ENCODE measurements at places on chromosomes 4 and X.

- DNase-seq, result no peak
Observed at GRCh38 chrX:29257521-29257920, 670.3 kb downstream of the IL1RAPL1 start.

DNA sequence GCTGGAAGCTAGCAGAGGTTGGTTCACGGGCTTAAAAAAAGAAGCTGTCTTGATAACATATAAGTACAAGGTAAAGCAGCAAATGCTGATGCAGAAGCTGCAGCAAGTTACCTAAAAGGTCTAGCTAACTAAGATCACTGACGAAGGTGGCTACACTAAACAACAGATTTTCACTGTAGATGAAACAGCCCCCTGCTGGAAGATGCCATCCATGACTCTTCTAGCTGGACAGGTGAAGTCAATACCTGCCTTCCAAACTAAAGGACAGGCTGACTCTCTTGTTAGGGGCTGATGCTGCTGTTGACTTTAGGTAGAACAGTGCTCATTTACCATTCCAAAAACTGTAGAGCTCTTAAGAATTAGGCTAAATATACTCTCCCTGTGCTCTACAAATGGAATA is 99.5 kb downstream of the FBXW7 start:
- no peak for DNase-seq

GRCh38 chrX:67207912-67208311 is 335.9 kb upstream of the AR start:
- no peak for DNase-seq

- no peak for DNase-seq
Observed at GRCh38 chrX:77433001-77433400, 14.2 kb upstream of the FGF16 start.

DNA sequence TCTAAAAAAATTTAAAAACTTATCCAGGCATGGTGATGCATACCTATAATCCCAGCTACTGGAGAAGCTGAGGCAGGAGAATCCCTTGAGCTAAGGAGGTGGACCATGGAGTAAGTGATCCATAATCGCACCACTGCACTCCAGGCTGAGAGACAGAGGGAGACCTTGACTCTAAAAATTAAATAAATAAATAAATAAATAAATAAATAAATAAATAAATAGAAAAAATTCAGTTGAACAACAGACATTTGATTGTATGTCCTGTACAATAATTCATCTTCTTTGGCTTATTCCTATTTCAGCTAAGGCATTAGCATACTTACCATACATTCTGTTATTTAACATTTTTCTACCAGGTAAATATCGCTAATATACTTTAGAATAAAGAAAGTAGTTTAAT is 726.1 kb upstream of the GALNTL6 start:
- DNase-seq, result no peak

- no peak for DNase-seq
Observed at GRCh38 chrX:30965767-30966166, 76.7 kb upstream of the TAB3 start.

- DNase-seq, result no peak
Observed at GRCh38 chrX:153865321-153865580, 20.7 kb downstream of the L1CAM start.

GRCh38 chrX:10582215-10582733 is 38.1 kb downstream of the MID1 start:
- no peak for DNase-seq

DNA sequence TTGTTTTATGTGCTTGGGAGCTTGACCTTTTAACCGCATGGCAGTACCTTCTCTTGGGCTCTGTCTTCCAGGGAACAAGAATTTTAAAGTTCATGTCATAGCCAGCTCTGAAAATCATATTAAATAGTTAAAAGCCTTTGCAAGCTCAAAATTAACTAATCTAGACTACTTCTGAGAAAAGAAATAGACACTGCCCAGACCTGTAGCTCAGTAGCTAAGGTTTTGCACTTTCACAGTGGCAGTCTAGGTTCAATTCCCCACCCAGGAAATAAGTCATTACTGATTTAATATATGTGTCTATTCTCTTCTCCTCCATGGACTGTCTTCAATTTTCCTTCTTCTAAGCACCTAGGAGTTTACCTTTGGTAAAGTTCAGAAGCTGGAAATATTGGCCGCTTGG is 27.4 kb downstream of the HSD17B11 start:
- no peak for DNase-seq

GRCh38 chr4:23818097-23818885 is 71.6 kb downstream of the PPARGC1A start:
- no peak for DNase-seq

DNA sequence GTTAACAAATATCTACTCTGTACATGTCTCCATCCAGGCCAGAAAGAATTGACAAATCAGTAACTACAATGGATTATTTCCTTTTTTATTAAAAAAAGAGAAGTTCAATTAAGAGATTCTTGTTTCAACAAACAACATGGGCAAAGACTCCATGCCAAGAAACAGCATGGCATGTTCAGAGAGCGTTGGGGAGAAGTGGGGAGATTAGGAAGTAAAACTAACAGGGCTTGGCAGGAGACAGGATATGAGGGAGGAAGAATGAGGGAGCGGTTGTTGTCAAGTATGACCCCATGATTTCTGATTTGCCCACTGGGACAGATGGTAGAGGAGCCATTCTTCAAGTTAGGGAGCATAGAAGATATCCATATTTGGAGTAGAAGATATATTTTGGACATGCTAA is 128.4 kb downstream of the RNF150 start:
- no peak for DNase-seq

DNA sequence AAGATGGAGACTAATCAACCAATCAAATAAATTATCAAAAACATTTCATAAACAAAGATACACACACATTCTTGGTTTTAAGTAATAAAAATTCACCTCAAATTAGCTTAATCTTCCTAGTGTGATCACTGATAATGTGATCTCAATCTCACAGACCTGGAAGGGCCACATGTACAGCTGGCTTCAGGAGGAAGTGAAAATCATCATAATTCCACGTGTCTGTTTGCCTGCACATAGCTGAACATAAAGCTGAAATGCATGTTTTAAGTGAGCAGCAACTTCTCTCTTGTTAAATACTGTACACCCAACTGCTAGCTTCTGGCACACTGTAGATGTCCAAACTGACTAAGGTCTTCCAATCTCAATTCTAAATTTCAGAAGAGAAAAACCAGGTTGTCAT is 53.8 kb downstream of the ARHGAP6 start:
- DNase-seq, result no peak

DNA sequence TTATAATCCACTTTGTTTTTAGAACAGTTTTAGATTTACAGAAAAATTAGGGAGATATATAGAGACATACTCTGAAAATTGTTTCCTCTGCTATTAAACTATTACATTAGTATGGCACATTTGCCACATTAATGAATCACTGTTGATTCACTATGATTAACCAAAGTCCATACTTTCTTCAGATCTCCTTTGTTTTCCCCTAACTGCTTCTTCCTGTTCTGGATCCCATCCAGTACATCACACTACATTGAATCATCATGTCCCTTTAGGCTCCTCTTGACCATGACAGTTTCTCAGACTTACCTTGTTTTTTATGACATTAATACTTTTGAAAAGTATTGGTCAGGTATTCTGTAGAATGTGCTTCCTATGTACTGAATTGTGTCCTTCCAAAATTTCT is 109.2 kb upstream of the EDNRA start:
- no peak for DNase-seq

GRCh38 chr4:62475596-62475995 is 1275.5 kb downstream of the ADGRL3 start:
- DNase-seq, result no peak

DNA sequence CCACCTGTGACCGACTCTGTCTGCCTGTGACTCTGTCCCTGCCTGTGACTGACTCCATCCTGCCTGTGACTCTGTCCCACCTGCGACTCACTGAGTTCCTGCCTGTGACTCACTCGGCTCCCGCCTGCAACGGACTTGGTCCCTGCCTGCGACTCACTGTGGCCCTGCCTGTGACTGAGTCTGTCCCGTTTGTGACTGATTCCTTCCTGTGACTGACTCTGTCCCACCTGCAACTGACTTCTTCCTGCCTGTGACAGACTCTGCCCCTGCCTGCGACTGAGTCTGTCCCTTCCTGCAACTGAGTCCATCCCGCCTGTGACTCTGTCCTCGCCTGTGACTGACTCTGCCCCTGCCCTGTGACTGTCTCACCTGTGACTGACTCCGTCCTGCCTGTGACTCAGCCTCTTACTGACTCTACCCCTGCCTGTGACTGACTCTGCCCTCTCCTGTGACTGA is 9.6 kb upstream of the UVSSA start:
- peak; percentile 28 for DNase-seq

- no peak for DNase-seq
Observed at GRCh38 chr4:190019023-190019858, 7.8 kb downstream of the FRG2 start.

DNA sequence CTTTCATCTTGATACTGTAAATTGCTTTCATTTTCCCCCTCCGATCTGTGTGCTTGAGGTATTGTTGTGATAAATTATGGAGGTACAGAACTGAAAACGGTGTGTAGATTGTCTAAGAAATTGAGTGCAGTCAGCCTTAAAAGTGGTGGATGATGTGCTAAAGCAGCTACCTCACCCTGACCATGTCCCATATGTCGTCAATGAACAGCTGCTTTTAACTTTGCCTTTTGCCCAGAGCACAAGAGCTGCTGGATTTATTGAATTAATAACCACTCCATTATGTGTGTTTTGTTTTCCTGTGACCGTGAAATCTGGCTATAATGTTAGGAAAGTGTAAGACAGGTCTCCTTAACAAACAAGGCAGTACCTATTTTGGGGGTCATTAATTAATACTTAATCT is 581.9 kb upstream of the PITX2 start:
- DNase-seq, result no peak

GRCh38 chr4:7330031-7330596 is 104.6 kb downstream of the PSAPL1 start:
- no peak for DNase-seq

- no peak for DNase-seq
Observed at GRCh38 chr4:138487670-138488069, 245.5 kb upstream of the SLC7A11 start.

GRCh38 chr4:187726485-187726884 is 269.1 kb upstream of the ZFP42 start:
- DNase-seq, result no peak

- no peak for DNase-seq
Observed at GRCh38 chr4:20805716-20806115, 105.5 kb downstream of the PACRGL start.

DNA sequence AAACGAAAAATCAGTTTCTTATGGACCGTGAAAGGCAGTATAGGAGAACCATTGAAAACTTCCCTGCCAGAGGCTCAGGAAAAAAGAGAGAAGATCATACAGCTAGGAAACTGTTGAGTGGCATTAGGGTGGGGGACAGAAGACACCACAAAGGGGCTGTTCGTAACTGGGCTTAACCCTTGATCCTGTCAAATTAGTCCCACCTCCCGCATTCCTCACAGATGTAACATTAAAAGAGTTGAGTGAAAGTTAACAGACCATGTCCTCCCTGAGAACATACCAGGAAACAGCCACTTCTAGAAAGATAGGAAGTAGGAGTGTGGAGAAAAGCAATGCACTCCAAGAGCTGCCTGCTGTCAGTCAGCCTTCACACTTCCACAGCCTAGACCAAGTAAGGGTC is 8.7 kb downstream of the SHROOM4 start:
- no peak for DNase-seq

DNA sequence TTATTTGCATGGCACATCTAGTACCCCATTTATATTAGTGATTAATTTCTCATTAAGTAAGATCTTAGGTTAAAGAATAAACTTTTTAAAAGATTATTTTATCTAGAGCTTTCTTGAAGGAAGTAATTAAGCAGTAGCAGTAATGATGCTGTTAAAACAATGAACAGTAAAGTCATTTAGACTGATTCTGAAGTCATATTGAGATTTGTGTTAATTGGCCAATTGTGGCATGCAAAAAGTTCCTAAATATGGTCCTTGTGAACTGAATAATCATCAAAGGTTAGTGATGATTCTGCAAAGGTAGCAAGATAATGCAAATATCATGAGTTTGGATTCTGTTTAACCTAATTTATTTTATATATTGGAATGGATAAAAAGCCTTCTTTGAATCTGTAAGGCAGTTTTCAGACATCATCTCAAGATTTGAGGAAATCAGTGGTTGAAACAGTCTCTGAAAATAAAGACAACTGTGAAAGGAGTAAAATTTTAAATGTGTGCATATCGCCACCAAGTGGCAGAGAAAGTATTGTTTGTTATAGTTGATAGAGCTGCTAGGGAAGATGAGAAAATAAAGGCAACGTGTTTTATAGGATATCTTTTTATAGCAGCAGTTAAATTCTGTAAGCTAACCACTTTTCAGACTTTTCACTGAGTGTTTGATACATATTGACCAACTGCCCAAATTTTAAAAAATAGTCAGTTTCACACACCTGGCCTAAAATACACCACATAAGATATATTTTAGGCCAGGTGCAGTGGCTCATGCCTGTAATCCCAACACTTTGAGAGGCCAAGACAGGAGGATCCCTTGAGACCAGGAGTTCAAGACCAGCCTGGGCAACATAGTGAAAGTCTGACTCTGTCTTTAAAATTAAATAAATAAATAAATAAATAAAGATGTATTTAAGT is 79.6 kb downstream of the CCKAR start:
- no peak for DNase-seq

GRCh38 chr4:138113819-138114400 is 128.2 kb downstream of the SLC7A11 start:
- DNase-seq, result no peak

- no peak for DNase-seq
Observed at GRCh38 chrX:15203694-15204093, 66.2 kb downstream of the ASB9 start.

DNA sequence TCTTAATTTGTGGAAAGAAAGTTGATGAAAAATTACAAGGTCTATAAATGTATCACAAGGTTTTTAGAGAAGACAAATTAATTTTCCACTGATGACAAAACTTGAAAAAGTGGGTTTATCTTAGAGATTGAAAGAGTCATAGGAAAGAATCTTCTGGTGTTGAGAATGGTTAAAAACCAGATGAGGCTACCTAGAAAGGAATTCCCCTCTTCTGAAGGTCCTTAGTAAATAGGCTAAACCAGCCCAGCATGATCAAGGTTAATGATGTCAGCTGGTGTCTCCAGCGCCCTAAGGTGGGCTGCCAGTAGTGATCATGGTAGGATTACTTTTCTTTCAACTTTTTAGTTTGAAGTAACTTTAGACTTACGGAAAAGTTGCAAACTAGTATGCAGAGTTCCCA is 71.8 kb upstream of the PGRMC2 start:
- DNase-seq, result no peak

DNA sequence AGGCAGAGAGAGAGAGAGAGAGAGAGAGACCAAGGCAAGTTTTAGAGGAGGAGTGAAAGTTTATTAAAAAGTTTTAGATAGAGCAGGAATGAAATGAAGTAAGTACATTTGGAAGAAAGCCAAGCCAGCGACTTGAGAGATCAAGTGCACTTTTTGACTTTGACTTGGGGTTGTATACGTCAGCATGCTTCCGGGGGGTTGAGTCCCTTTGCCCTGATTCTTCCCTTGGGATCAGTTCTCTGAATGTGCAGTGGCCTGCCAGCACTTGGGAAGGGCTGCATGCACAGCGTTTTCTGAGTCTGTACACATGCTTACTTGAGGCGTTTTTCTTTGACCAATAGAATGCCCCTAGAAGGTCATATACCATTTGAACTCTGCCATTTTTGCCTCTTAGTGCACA is 400.5 kb downstream of the PDGFC start:
- DNase-seq, result no peak
